Bronchial epithelial cell (primary cell): ENCODE measurements at places on chromosomes 12 and 14. TPM values are rescaled to one million over a fixed set of nuclear protein-coding genes. Genes with fewer than 3 reads are reported as not detected.
A peak's percentile ranks its signal among the peaks of the same experiment; 100 is the strongest.

- DNase-seq: no peak
Observed at GRCh38 chr12:125184213-125184967, 119.2 kb downstream of the AACS start.

DPY19L2 gene
- total RNA-seq: under 0.01 and 0.13 TPM in 2 replicates

DNA sequence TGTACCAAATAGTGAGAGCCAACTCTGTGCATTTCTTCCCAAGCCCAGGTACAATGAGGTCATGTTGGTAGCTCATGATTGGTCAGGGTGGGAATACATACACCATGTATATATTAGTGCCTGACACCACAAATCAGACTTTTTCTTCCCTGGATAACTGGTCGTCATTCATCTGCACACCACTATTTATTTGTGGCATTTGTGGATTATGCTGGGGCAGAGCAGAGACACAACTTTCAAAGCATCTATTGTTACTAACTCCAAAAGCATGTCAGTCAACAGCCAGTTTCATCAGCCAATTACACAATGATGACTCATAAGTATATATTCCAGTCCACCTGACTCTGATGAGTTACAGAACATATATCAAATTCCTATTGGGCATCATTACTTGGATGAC lies 181.7 kb downstream of the ADAMTS20 start:
- peak; percentile 96 for DNase-seq

CISTR gene
- not detected in 2 replicates for total RNA-seq

GRCh38 chr12:43444940-43445564 lies 107.0 kb downstream of the ADAMTS20 start:
- DNase-seq: peak; percentile 70

DNA sequence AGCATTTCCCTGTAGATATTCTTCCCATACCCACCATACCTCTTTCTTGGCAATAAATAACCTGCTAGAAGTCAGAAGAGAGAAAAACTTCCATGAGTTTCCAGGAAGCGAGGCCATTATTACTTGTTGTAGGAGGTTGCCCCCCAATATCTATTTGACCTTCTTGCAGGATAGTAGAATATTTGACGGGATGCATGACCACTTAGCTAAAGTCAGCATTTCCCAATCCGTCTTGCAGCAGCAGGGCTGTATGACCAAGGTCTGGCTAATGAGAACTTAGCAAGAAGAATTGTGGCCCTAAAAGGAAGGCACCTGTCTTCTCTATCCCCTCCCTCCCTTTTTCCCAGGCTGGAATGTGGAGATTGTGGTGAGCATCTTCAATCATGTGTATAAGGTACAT lies 51.5 kb downstream of the NINJ2 start:
- no peak for DNase-seq

HIP1R gene
- 36.1 TPM in 2 replicates for total RNA-seq

DNA sequence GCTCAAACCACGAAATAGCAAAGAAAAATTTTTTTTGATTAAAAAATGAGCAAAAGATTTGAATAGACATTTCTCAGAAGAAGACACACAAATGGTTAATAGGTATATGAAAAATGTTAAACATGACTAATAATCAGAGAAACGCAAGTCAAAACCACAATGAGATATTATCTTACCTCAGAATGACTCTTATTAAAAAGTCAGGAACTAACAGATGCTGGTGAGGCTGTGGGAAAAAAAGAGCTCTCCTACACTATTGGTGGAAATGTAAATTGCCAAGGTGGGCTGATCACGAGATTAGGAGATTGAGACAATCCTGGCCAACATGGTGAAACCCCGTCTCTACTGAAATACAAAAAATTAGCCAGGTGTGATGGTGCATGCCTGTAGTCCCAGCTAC lies 315.5 kb upstream of the FLRT2 start:
- peak; percentile 79 for DNase-seq

LRP1-AS gene
- total RNA-seq: not detected in 2 replicates

- DNase-seq: no peak
Observed at GRCh38 chr14:76987956-76988520, 40.5 kb downstream of the IRF2BPL start.

DNA sequence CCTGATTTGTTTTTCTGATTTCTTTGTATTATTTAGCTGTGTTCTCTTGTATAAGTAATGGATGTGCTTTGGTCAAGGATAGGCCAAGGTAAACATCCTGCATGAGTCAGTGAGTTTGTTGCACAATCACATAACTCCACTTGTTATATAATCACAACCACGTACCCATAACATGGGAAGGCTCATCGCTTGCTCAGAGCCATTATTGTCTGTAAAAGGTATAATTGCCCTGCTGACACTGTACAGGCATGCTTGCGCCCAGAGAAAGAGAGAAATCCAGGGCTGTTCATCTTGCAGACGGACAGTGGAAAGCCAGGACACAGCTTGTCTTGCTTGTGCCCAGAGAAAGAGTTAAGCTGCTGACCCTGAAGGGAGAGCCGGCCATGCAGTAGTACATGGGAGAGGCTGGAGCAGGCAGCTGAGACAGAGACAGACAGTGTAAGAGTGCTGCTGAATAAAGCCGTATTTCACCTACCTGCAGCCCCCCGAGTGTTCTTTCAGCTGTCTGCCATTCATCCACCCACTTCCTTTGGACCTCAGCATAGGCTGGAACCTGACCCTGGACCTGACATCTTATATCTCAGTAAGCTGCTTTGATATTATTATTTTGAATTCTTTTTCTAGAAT lies 174.7 kb upstream of the DAAM1 start:
- DNase-seq: peak; percentile 84

- DNase-seq: no peak
Observed at GRCh38 chr12:106255952-106256351, 8.1 kb upstream of the CKAP4 start.

ZBTB42 gene
- total RNA-seq: 5.2 and 5.3 TPM in 2 replicates

C12orf76 gene
- 12.8 and 17.9 TPM in 2 replicates for total RNA-seq

NGB gene
- total RNA-seq: 0.26 TPM in 1 of 2 replicates, not detected in the other

DNA sequence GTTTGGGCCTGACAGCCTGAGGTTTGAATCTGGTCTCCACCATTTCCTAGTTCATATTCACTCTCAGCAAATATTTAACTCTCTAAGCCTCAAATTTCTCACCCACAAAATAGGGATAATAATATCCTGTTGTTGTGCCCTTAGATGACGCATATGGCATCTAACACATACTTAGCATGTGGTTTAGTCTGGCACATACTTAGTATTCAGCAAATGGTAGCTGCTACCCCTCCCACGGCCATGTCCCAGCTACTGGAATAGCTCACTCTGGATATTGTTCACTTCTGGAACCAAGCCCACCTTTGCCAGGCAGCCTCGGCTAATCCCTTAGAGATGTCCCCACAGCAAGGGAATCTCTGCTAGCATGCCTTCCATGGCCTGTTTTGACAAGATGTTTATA lies 53.3 kb downstream of the BICD1 start:
- no peak for DNase-seq

PNMA1 gene
- total RNA-seq: 10.5 and 13.1 TPM in 2 replicates

DNA sequence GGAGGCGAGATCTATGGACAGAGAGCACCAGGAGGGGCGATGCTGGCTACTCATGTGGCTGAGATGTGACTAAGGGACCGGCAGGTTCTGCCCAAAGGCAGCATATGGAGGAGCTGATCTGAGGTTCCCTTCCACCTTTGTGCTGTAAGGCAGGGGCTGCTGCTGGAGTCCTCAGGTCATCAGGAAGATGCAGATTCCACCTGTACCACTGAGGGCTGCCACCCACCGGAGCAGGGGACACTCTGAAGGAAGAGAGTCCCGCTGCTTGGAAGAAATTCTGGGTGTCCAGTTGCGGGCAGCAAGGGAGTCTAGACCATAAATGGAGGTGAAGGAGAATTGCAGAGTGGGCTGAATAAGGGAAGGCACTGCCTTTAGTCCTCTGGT lies 55.3 kb downstream of the PLEKHG3 start:
- no peak for DNase-seq

- peak; percentile 17 for DNase-seq
Observed at GRCh38 chr12:12265571-12266388, 1.1 kb downstream of the LRP6 start.

GMFB gene
- 55.0 and 74.5 TPM in 2 replicates for total RNA-seq

ATF1 gene
- total RNA-seq: 31.3 and 39.6 TPM in 2 replicates

SLCO1B1 gene
- not detected in 2 replicates for total RNA-seq

RD3L gene
- total RNA-seq: not detected in 2 replicates

GRCh38 chr14:38646391-38646790 lies 390.5 kb upstream of the CLEC14A start:
- DNase-seq: no peak

DNA sequence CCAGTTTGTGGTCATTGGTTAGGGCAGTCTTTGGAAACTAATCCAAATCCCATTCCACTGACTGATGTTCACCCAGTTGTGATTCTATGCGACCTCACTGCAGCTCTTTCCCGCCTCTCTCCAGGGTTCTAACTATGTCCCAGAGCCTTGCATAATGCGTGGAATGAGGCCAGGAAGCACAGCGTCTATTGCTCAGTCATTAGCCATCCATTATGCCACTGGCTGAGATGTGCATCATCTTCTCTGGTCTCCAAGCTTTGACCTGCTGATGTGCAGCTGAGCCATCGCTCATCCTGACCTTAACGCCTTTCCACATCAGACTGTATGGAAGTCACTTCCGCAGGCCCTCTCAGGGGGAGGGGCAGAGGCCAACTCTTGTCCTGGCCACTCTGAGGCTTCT lies 115.4 kb upstream of the VRK1 start:
- no peak for DNase-seq

LALBA gene
- not detected in 2 replicates for total RNA-seq

GRCh38 chr14:68651652-68652432 lies 141.0 kb downstream of the ZFP36L1 start:
- no peak for DNase-seq

- DNase-seq: peak; percentile 29
Observed at GRCh38 chr12:43795716-43796280, 10.3 kb downstream of the TWF1 start.

RAP1B gene
- 175 and 183 TPM in 2 replicates for total RNA-seq

DNA sequence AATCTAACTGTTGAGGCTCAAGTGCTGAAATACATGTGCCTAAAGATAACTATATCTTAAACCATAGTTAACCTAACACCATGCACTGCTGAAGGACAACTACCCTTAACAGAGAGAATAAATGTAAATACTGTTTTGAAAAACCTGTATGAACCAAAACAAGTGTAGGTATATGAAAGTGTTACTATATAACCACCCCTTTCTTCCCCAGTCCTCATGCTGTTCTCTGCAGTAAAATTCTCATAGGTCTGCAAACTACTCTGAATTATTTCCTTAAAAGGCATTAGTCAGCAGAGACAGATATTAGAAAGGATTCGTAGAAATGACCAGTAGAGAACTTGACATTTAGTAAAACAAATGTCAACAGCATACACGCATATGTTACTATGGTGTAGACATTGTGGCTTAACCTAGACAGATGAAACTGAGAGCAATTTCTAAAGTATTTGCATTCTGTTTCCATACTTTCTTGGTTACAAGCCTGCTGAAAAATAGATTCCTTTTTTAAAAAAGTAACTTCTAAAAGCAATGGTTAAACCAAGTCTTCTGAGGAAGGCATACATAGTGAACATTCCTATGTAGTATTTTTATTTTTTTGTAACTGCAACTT lies 13.9 kb downstream of the CSRP2 start:
- DNase-seq: no peak
